ENCODE measurements at places on chromosomes 5 and 9.
A peak's percentile ranks its signal among the peaks of the same experiment; 100 is the strongest.

GRCh38 chr5:60563696-60564324 is 136.2 kb downstream of the DEPDC1B start:
- DNase-seq = no peak

GRCh38 chr5:100841358-100842076 is 61.6 kb downstream of the ST8SIA4 start:
- no peak for DNase-seq

DNA sequence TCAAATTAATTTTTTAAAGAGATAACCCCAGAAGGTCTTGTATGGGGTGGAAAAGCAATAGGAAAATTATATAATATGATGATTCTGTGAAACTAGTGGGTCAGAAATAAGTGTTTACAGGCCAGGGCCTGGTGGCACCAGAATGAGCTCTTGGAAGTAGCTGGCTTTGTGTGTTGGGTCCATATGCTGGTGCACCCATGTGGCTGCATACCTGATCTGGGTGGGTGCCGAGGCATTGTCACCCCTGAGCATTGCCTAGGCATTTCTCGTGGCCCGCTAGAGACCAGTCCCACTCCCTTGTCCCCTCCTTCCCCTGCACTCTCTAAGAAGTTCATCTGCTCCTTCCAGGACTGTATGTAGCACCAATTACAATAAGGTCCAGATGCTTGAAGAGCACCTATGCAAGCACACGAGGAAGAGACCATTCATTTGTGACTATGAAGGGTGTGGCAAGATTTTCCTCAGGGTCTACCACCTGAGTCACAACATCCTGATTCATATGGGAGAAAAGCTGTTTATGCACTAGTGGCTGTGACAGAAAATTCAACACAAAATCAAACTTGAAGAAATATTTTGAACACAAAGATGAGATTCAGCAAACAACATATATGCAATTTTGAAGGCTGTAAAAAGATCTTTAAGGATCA is 19.8 kb upstream of the IL33 start:
- no peak for DNase-seq

DNA sequence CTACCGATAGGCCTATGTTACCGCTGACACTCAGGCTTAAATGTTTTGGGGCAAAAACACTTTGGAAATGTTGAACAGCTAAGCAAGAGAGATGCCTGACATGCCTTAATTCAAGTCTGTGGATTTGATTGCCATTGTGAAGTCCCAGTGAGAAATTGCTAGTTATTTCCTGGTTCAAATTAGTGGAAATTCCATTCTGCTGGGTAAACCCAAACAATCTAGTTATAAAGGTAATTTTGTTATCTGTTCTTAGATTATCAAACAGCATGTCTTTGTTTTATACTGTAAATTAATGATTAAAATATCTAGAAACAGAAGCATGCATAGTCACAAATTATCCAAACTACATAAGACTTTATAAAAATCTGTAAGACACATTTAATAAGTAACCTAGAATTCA is 96.6 kb downstream of the PJA2 start:
- DNase-seq = no peak

DNA sequence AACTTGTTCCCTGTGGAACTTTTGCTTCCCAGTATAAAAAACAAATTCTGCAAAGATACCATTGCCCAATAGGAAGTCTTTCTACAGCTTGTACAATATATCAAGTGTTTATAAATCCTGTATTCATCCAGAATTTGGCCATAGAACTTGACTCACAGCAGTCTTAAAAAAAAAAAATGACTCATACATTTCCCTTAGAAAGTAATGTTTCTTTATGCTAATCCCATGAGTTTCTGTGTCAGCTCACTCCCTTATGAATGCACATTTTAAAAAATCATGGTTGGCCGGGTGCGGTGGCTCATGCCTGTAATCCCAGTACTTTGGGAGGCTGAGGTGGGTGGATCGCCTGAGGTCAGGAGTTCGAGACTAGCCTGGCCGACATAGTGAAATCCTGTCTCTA is 89.3 kb upstream of the DMRT1 start:
- no peak for DNase-seq

DNA sequence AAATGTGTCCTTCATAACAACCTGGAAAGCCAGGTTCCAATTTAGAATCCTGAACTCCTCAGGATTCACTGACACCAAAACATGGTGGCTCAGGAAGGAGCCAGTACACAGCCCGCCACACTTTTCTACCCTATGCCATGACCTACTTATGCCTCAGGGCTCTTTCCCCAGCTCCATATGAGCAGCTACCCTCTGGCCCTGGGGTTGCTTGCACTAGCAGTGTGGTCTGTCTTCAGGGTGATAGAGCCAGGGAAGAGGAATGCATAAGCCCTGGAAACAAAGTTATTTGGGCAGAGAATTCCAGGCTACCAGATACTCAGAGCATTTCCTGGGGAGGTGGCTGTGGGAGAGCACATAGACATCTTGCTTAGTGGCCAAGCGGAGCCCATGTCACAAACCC is 15.0 kb upstream of the ECM2 start:
- DNase-seq = no peak

DNA sequence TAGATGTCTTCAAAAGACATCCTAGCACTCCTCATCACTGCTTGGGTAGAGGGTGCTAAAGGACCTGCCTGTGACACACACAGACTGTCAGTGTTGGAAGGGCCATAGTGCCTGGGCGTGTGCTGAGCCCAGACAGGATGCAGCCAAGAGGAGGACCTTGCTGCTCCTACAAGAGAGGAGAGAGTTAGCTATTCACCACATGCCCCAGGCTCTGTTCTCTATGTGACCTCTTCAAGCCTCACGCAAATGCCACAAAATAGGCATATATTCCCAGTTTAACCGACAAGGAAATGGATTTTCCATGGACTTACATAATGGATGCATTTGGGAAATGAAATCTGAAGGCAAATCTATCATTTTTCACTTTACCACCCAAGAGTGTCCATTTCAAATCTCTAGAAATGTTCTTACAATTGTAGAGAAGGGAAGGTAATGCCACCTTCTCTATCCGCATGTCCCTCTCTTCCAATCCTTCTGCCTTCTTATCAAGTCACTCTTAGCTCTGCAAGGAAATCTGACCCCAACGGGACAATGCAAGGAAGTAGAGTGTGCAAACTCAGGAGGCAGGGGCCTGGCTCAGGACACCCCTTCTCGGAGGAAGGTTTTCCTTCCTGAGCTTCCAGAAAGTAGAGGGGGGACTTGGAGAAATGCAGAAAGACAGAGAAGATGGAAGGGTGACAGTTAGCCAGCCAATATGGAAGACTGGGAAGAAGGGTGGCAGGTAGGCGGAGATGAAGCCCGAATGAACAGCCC is 49.5 kb downstream of the TRIM32 start:
- no peak for DNase-seq

GRCh38 chr5:122400938-122401337 is 88.9 kb downstream of the SNCAIP start:
- DNase-seq = no peak

GRCh38 chr9:101022704-101023103 is 5.8 kb upstream of the PLPPR1 start:
- no peak for DNase-seq

- DNase-seq = no peak
Measured at GRCh38 chr5:117943541-117943940, 1044.8 kb downstream of the DTWD2 start.

DNA sequence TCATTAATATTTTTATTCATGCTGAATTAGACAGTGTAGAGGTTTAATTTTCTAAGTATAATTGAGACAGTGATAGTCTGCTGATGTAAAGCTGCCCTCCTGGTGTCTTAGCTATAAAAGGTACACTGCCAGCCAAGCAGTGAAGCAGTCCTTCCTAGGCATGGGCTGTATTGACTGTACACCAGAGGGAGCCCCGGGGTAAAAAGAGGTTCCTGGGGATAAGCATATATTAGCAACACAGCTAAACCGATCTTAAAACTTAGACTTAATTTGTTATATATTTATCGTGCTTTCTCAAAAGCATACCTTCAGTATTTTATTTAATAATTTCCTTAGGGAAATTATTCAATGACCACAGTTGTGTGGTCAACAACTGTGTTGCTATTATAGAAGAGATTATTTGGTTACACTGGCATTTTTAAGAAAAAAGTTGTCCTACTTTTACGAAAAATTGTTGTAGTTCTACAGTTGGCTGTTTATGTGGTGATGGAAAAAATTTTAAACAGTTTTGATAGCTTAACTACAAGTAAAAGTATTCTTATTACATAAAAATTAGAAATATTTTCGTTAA is 68.8 kb downstream of the ELL2 start:
- DNase-seq = no peak

DNA sequence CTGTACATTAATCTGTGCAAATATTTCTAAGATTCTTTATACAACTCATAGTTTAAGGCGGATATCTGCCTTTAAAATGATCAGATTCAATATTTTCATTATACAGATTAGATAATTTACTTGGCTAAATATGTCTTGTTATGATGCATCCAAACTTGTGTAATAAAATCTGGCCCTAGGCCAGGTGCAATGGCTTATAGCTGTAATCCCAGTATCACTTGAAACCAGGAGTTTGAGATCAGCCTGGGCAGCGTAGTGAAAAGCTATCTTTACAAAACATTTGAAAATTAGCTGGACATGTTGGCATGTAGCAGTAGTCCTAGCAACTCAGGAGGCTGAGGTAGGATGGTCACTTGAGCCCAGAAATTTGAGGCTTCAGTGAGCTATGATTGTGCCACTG is 2002.2 kb upstream of the ACO1 start:
- DNase-seq = no peak

DNA sequence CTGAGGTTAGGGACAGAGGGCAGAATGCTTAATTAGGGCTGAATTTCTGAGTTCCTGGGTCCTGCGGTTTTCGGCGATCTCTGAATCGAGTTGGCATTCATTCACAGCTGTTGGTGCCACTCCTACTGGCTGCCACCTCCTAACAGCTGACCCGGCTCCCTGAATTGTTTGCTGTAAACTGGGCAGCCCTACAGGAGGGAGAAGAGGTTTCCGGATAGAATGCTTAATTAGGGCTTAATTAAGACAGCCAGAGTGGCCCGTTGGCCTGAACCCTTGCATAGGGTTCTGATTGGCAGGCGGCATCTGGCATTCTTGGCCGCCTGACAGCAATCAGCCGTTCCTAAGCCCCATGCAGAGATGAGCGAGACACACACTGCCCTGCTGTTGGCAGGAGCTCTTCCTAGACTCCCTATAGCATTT is 25.7 kb downstream of the FRMPD1 start:
- no peak for DNase-seq

DNA sequence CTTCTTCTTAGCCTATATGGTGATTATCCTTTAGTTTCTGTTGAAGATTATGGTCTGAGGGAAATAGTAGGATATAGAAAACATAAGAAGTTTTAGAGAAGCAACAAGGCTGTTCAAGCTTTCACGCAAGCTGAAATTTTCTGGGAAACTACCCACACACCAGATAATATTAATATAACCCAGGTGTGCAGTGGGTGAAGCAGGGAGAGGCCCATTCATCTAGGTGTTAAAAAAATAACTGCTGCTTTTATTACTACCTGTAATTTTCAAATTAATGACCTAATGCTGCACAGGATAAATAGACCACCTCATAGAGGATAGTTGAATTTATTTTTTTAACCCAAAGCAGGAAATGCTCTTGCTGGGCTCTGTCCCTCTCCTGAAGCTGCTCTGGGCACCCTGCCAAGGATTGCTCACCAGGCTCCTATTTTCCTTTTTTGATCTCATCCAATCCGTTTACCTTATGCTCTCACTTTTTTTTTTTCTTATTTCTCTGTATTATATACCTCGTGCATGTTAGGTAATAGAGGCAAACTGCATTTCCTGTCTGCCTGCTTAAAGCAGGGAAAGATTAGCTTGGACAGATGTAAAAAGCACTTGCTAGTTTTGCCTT is 124.3 kb upstream of the SLC12A2 start:
- no peak for DNase-seq

DNA sequence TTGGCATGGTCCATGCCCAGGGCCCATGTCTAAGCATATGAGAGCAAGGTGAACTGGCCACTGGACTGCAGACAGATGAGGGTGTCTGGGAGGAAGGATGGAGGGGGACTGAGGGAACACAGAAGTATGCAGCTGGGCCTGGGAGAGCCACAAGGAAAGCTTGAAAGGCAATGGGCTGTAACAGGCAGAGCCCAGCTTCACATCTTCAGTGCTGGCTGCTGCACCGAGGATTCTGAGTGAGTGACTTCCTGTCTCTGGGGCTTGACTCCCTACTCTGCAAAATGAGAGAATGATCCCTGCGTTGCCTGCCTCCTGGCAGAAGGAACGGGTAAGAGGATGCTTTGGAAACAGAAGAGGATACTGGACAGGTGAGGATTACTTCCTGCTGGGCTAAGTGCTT is 29.0 kb downstream of the COL15A1 start:
- DNase-seq = no peak

- no peak for DNase-seq
Measured at GRCh38 chr9:127778280-127779135, at the start of gene SH2D3C. TSS of gene SH2D3C (minus strand) at chr9:127778666. CDS start at chr9:127778627, 39 bp downstream.

DNA sequence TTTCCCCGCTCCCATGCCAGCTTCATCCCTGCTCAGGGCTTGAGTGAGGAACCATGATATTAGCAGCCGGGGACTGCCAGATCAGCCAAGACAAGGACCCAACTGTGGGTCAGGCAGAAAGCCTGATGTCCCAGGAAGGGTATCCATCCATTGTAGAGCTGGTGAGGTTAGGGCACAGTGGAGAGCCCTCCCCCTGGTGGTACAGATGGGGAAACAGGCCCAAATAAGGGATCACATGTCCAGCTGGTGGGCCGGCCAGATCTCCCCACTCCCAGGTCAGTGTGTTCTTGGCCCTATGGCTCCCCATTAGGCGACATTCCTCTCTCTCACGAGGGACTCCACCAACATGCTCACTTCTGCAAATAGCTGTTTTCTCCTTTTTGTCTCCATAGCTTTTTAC is 9.0 kb downstream of the CDX1 start:
- DNase-seq = no peak

- no peak for DNase-seq
Measured at GRCh38 chr9:94982211-94982610, 255.7 kb downstream of the AOPEP start.

DNA sequence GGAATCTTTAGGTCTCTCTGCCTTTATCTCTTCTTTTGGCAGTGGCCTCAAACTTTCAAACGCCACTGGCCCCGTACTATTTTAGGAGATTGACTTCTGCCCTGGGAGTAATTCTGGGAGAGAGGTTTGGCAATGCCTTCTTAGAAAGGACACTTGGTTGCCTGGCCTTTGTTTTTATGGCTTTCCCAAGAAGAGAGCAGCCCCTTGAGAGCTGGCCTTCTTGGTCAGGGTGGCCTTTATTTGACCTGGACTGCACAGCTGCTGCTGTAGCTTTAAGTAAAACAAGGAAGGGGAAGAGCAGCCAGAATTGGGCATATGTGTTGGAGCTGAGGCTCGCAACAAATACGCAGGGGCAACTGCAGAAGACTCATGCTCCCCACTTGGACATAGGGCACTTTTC is 60.8 kb downstream of the PTPN3 start:
- no peak for DNase-seq

- DNase-seq = no peak
Measured at GRCh38 chr5:159095866-159096242, 3.9 kb downstream of the EBF1 start.

- no peak for DNase-seq
Measured at GRCh38 chr5:122702524-122702875, 72.4 kb upstream of the SNX2 start.

GRCh38 chr5:158074992-158075769 is 216.2 kb upstream of the CLINT1 start:
- DNase-seq = peak; percentile 30
